Stimulated activated CD8-positive, alpha-beta memory T cell treated with anti-CD3 and anti-CD28 coated beads, Interleukin-7, amount 100 ng/mL, for 1 hour (primary cell): ENCODE measurements at places on chromosomes 13 and 19.

- no peak for DNase-seq
Measured at GRCh38 chr13:23771956-23772355, 117.2 kb downstream of the MIPEP start.

DNA sequence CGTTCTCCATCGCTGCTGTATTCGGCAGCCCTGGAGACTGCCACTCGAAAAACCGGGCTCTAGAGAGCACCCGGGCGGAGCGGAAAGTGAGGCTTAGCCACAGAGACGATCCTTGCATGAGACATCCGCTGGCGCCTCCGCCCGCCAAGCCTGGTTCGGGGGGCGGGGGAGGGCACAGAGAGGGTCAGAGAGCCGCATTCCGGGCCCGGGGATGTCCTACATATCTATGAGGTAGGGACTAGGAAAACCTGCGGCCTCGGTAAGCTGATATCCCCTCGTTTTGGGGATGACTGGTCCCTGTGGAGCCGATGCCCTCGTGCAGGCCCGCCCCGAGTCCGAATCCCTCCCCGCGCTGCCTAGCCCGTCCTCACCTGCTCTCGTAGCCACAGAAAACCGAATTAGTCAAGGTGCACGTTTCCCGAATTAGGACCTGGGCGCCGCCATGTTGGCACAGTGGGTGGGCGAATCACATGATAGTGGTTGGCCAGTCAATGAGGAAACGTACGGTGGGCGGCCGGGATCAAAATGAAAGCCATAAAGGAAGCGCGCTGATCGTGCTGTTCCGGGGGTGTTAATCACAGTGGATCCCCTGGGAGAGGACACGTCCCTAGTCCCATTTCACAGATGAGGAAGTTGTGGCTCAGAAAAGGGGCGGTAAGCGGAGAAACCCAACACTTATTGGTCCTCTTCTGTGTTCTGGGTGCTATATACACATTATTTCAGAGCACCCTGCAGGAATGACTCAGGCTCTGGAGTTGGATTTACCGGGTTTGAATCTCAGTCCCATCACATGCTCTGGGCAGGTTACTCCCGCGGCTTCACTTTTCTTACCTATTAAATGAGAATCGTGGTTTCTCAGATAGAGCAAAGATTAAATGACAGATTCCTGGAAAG is at the start of gene TRMT1:
Gene TRMT1 (minus strand): TSS at position 459 of the 894 bp plus-strand sequence. CDS start 341 bp downstream, at position 118.
- peak; percentile 77 for DNase-seq

DNA sequence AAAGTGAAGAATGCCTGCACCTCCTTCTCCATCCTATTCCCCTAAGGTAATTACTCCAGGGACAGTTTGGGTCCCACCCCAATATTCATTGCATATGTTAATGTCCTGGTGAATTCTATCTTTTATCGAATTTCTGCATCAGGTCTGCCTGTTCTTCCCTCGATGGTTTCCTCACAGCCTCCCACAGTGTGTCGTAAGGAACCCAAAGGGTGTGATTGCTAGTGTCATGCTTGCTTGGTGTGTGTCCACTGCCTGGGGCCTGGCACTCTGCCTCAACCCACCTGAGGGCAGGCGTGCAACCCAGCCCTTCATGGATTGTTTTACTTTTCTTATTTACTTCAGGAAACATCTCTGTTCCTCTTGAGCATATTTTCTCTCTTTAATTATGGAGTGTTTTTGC is 60.2 kb upstream of the CYSLTR2 start:
- DNase-seq = no peak

DNA sequence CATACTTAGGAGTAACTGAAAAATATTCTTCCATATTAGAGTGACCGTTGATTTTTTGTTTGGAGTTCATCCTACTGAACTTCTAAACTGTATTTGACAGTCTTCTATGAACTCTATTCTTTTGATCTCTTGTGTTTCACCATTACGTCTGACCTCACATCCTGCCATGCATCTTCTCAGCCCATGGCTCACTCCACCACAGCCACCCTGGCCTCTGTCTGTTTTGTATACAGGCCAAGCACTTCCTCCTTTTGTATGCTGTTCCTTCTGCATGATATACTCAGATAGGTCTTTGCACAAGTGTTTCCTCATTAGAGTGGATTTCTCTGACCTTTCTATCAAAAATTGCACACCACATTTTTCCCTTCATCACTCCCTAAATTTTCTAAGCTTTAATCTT is 119.9 kb downstream of the MAB21L1 start:
- DNase-seq = no peak

DNA sequence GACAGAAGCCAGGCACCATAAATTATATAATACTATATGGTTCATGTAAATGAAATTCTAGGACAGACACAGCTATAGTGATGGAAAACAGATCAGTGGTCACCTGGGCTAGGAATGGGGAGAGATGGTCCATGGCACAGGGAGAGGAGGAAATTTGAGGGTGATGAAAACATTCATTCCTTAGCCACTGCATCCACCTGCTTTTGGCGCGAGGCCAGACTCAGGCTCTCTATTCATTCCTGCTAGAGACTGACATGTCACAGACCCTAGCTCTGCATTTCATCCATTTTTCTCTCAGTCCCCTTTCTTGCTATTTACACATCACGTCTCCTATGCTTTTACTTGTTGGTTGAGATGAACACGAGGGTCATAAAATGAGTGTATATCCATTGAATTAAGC is 628.3 kb upstream of the SLC10A2 start:
- no peak for DNase-seq

- no peak for DNase-seq
Measured at GRCh38 chr13:19985219-19985556, 26.7 kb downstream of the ZMYM2 start.

DNA sequence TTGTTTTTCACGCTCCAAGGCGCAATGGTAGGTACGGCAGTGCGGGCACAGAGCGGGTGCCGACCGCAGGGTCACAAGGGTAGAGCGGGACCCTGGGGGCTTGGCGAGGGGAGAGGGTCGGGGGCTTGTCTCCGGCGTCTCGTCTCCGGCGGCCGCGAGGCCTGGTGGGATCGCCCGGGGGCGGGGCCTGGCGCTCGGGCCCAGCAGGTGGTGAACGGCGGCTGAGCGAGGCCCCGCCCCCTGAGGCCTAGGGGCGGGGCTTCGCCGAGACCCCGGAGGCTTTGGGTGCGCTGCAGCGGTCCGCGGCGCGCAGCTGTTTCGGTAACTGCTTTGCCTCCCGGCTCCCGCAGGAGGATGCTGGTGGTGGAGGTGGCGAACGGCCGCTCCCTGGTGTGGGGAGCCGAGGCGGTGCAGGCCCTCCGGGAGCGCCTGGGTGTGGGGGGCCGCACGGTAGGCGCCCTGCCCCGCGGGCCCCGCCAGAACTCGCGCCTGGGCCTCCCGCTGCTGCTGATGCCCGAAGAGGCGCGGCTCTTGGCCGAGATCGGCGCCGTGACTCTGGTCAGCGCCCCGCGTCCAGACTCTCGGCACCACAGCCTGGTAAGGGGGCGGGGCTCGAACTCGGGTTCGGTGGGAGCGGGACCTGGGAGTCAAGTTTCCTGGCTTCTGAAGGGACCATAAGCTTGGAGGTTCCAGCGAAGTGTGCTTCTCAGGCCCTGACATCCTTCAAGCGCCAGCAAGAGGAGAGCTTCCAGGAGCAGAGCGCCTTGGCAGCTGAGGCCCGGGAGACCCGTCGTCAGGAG is at the start of gene TSEN34:
Gene TSEN34 (plus strand): TSS at position 298 of the 800 bp plus-strand sequence. CDS start 57 bp downstream, at position 355.
- peak; percentile 72 for DNase-seq

DNA sequence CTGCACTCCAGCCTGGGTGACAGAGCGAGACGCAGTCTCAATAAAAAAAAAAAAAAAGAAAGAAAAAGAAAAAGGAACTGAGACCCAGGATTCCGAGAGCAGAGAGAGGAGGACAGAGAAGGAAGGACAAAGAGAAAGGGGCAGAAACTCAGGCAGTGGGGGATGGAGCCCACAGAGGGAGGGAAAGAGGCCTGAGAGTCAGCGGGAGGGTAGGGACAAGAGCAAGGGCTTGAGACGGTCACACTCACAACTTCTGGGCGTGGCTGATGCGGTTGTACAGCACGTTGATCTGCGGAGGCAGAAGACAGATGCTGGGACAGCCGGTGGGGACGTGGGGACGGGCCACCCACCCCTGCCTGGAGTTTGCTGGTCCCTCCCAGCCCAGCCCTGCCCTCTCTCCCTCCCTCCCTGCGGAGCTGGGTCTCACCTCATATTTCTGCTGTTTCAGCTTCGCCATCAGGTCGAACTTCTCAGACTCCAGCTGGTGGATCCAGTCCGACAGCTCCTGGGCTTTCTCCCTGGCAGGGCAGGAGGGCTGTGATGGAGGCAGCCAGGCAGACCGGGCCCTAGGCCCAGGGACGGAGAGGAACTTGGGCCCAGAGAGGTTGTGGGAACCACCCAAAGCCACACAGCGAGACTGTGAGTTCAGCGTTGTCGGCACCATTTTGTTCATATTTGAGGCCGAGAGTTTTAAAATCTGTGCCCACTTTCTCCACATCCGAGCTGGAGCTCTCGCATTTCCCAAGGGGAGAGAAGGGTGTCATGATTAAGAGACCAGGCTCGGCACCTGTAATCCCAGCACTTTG is 15.2 kb downstream of the TNNT1 start:
- no peak for DNase-seq

DNA sequence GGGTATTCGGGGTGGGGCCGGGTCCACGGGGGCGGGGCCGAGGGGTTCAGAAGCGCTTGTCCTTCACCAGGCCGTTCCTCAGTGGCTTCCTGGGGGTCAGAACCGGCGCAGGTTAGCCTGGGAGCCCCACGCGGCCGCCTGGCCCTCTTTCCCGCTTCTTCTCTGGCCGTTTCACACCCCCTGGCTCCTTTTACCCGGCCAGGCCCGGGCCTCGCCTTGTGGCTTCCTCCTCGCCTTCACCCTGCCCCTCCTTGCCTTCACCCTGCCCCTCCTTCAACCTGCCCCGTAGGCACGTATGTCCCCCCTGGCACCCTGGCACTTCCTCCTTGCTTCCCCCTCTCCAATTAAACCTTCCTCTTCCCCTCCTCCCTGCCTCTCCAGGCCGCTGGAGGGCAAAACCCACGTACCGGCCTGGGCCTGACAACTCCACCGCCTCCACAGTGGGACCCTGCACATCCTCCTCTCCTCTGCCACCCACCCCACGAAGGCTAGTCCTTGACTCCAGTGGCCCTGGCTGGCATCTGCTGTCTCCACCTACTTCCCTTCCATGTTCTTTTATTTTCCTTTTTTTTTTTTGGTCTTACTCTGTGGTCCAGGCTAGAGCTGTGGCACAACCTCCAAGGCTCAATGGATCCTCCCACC is 25.3 kb downstream of the CERS1 start:
- DNase-seq = no peak

DNA sequence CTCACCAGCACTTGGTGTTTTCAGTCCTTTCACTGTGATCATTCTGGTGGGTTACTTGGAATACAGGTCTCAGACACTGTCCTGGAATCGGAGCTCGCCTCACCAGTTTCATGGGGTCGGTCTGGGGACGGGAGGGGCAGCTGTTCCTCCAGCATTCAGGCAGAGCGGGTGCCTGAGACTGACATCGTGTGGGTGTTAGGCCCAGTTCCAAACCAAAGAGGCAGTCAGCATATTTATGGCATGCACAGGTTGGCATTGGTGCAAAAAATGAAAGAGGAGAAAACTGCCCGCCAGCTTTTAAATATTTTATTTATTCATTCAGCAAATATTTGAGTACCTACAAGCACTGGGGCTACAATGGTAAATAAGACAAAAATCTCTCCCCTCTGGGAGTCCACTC is 20.1 kb downstream of the PLEKHF1 start:
- DNase-seq = no peak

GRCh38 chr19:55196803-55197202 is 12.5 kb downstream of the PTPRH start:
- no peak for DNase-seq

DNA sequence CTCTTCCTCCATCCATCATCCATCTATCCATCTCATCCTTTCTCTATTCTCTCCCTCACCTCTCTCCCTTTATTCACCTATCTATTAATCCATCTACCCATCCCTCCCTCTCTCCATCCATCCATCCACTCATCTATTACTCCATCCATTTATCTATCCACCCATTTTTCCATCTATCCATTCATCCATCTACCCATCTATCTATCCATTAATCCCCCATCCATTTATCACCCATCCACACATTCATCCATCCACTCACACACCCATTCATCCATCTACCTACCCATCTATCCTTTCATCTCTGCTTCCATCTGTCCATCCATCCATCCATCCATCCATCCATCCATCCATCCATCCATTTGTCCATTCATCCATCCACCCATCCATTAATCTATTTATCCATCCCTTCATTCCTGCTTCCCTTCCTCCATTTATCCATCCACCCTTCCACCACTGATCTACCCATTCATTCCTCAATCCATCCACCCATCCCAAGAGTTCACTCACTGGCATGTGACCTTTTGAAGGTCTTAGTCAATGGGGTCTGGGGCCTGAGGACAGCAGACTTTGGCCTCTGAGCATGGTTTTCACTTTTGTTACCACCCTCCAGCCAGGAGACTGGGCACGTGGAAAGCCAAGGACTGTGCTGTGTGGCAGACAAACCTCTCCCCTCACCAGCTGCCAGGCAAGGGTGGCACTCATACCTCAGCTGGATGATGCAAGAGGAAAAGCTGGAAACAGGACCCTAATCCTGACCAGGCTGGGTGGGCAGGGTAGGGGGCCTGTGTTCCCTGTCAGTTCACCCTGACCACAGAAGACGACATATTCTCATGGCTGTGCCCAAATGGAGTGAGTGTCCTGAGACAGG is 126.7 kb downstream of the URI1 start:
- no peak for DNase-seq

DNA sequence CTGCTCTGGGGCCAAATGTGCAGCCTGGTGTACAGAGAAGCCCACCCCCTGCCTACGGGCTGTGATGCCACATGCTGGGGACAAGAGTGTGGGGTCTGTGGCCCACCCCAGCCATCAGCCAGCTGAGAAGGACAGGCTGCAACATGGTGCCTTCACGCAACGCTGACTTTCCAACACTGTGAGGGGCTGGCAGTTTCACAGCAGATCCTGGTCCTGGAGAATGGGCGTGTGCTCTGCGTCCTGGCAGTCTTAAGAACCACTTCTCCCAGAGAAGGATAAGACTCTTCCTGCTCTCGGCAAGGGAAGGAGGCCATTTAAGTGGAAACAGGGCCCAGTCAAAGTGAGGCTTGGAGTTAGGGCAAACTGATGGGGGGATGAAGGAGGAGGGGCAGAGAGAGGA is 4.6 kb downstream of the LRRC4B start:
- DNase-seq = no peak

- DNase-seq = no peak
Measured at GRCh38 chr13:57946361-57946760, 314.8 kb downstream of the PCDH17 start.

DNA sequence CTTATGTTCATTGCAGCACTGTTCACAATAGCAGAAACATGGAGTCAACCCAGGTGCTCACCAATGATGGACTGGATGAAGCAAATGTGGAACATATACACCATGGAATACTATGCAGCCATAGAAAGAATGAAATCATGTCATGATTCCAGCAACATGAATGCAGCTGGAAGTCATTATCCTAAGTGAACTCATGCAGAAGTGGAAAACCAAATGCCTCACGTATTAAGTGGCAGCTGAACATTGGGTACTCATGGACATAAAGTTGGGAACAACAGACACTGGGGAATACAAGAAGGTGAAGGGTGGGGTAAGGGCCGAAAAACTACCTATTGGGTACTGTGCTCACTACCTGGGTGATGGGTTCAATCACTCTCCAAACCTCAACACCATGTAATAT is 915.9 kb downstream of the UQCRFS1 start:
- no peak for DNase-seq

GRCh38 chr13:32035716-32036115 is 4.1 kb downstream of the FRY start:
- no peak for DNase-seq
